ENCODE measurements at places on chromosomes 2 and 18.

GRCh38 chr2:144268036-144268678 is 251.8 kb downstream of the ZEB2 start:
- no peak for DNase-seq

GRCh38 chr2:229463841-229464346 is 192.8 kb upstream of the PID1 start:
- no peak for DNase-seq

GRCh38 chr2:160114020-160114419 is 51.6 kb upstream of the PLA2R1 start:
- DNase-seq = no peak

DNA sequence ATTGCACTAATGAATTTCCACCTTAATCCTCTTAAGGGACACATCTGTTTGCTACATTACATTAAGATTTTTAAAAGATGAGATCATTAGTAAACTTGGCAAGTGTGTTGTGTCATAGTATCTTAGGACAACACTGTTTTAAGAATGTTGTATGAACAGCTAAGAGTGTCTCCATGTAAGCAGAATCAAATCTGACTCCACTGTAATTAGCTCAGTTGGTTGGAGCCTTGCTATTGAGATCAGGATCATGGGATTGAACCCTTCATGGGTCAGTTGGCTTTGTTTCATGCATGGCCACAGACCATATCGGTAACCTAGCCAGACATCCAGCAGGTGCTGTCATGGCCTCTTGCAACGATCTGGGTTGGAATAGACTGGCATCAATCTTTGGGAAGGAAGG is 5.2 kb downstream of the FHOD3 start:
- no peak for DNase-seq

GRCh38 chr2:137435162-137435561 is 529.1 kb upstream of the HNMT start:
- no peak for DNase-seq

DNA sequence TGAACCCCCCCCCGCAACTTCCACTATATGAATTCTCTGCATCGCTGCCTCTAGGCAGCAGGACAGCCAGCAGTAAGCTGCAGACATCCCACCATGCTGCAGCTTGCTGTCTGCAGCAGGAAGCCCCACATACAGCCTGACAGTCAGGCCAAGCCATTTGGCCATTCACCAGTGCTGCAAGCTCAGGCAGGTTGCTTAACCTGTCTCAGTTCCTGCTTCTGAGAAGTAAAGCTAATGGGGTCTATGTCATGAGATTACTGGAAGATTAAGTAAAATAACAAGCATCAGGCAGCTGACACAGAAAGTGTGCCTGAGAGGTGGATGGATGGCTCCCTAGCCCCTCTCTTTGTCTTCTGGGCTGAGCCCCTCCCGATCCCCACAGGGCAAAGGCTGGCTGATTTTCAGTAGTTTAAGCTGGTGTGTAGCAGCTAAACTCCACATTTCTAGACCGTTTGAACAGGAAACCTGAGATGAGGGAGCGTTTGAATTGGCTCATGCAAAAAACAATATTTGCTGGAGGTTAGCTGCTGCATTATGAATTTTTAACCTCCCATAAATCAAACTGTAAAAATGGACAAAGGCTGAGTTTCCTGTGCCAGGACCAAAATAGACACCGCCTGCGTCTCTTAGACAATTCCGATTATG is 193.8 kb upstream of the ARL4C start:
- no peak for DNase-seq

All from GM12891 (cell line).